Fibroblast of skin of left biceps (primary cell): ENCODE measurements at places on chromosomes 13 and 19.

DNA sequence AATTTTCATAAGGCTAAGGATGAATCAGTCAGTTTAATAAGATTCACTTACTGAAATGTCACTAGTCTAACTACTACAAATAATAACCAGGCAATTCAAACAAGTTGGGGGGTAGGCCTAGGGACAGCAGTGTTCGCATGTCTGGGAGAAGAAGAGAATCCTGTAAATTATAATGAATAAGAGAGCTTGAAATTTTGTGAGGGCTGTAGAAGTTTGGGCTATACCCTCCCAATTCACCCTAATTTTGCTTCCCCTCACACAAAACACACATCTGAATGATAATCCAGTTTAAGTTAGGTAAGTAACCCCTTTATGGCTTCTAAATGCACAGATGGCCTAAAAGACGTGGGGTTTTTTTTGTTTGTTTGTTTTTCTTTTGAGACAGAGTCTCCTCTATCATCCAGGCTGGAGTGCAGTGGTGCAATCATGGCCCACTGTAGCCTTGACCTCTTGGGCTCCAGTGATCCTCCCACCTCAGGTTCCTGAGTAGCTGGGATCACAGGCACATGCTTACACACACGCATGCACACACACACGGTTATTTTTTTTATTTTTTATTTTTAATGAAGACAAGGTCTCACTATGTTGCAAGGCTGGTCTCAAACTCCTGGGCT lies 69.9 kb downstream of the TBC1D4 start:
- DNase-seq = no peak

- DNase-seq = no peak
These were observed 7.1 kb downstream of the DNASE2 start for GRCh38 chr19:12873891-12874745.

DNA sequence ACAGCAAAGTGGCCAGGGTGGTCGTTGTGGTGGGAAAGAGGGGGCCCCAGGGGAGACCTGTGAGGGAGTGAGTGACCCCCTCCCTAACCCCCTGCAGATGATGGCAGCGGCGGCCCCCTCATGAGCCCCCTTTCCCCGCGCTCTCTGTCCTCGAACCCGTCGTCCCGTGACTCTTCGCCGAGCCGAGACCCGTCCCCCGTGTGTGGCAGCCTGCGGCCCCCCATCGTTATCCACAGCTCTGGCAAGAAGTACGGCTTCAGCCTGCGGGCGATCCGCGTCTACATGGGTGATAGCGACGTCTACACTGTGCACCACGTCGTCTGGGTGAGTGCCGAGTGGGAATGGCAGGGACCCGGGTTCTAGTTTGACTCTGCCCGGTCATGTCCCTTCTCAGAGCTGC lies 8.1 kb upstream of the PIK3R2 start:
- DNase-seq = no peak

GRCh38 chr13:112740502-112741131 lies 50.8 kb downstream of the ATP11A start:
- DNase-seq = no peak

DNA sequence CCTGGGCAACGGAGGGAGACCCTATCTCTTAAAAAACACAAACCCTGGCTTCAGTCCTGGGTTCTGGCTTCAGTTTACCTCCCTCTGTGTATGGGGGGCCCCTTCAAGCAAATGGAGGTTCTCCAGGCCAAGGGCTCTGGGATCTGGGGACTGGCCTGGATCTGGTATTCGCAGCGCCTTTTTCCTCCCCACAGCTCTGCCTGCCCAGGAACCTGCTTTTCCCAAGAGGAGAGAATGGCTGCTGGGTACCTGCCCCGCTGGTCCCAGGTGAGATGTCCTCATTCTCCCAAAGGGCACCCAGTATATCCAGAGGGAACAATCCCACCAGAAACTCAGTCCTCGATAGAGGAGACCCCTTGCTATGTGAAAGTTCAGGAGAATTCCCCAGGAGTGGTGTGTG lies 3.2 kb downstream of the ZNF554 start:
- DNase-seq = no peak
